Naive thymus-derived CD4-positive, alpha-beta T cell (primary cell): ENCODE measurements at places on chromosomes 3 and 15. TPM values are rescaled to one million over a fixed set of nuclear protein-coding genes. Genes with fewer than 3 reads are reported as not detected.

PRR20G gene
- polyA plus RNA-seq = not detected

GAP43 gene
- polyA plus RNA-seq = not detected

ASB14 gene
- polyA plus RNA-seq = 0.66 TPM

SMCO1 gene
- polyA plus RNA-seq = not detected

GABRR3 gene
- polyA plus RNA-seq = not detected

CAMK2N2 gene
- polyA plus RNA-seq = not detected

STRIT1 gene
- not detected for polyA plus RNA-seq

LIPC gene
- 2.1 TPM for polyA plus RNA-seq

ANKUB1 gene
- not detected for polyA plus RNA-seq

SAMMSON gene
- not detected for polyA plus RNA-seq

ADCY5 gene
- polyA plus RNA-seq = not detected

CELF6 gene
- polyA plus RNA-seq = 0.59 TPM

FGF7 gene
- 0.11 TPM for polyA plus RNA-seq

GPR149 gene
- polyA plus RNA-seq = not detected

RAB6B gene
- 0.26 TPM for polyA plus RNA-seq

SRPRB gene
- polyA plus RNA-seq = 43.1 TPM

NRROS gene
- 1.3 TPM for polyA plus RNA-seq

SLC6A1 gene
- polyA plus RNA-seq = not detected

IMPG2 gene
- polyA plus RNA-seq = not detected
